IMR-90 (cell line): ENCODE measurements at places on chromosomes 12 and 14. TPM values are rescaled to one million over a fixed set of nuclear protein-coding genes. Genes with fewer than 3 reads are reported as not detected.

DIO2 gene
- total RNA-seq, result 21.7 and 24.2 TPM in 2 replicates

BDKRB2 gene
- total RNA-seq, result 60.5 and 73.1 TPM in 2 replicates

DTX1 gene
- not detected in 2 replicates for total RNA-seq

ASCL1 gene
- total RNA-seq, result not detected in 2 replicates

CEBPE gene
- not detected in 2 replicates for total RNA-seq

ACOT6 gene
- not detected in 2 replicates for total RNA-seq

PRIM1 gene
- total RNA-seq, result 12.0 and 15.3 TPM in 2 replicates

SERPINA1 gene
- total RNA-seq, result 0.54 and 0.56 TPM in 2 replicates

CYP46A1 gene
- under 0.01 and 0.18 TPM in 2 replicates for total RNA-seq

TAS2R46 gene
- total RNA-seq, result 3.3 and 4.7 TPM in 2 replicates

NKX2-1 gene
- total RNA-seq, result not detected in 2 replicates

MIP gene
- total RNA-seq, result not detected in 2 replicates

ZC3H10 gene
- total RNA-seq, result 3.3 and 3.6 TPM in 2 replicates

MAP1LC3B2 gene
- 0.28 TPM in 1 of 2 replicates, not detected in the other for total RNA-seq

SP7 gene
- total RNA-seq, result not detected in 2 replicates

SLC6A12 gene
- not detected in 2 replicates for total RNA-seq

ACSS3 gene
- total RNA-seq, result 1.4 and 2.0 TPM in 2 replicates

SLC5A8 gene
- total RNA-seq, result not detected in 2 replicates

AGAP2 gene
- 0.18 and 0.28 TPM in 2 replicates for total RNA-seq

TBK1 gene
- 9.9 and 25.3 TPM in 2 replicates for total RNA-seq

GSG1 gene
- total RNA-seq, result 2.5 and 2.9 TPM in 2 replicates

DIO3 gene
- not detected in 2 replicates for total RNA-seq

KRT80 gene
- 0.54 and 0.56 TPM in 2 replicates for total RNA-seq

CCER1 gene
- not detected in 2 replicates for total RNA-seq

HNF1A gene
- total RNA-seq, result under 0.01 TPM in 1 of 2 replicates, not detected in the other

HOTAIR gene
- not detected in 2 replicates for total RNA-seq

PROX2 gene
- not detected in 2 replicates for total RNA-seq

CLEC6A gene
- total RNA-seq, result not detected in 2 replicates

CCDC184 gene
- total RNA-seq, result under 0.01 and 0.18 TPM in 2 replicates

FBXL14 gene
- 4.7 TPM in 2 replicates for total RNA-seq

TAS2R43 gene
- 0.90 and 1.9 TPM in 2 replicates for total RNA-seq

C14orf180 gene
- not detected in 2 replicates for total RNA-seq

PARP11 gene
- total RNA-seq, result 1.7 and 1.8 TPM in 2 replicates

ANKRD33 gene
- total RNA-seq, result under 0.01 TPM in 1 of 2 replicates, not detected in the other

FAIM2 gene
- total RNA-seq, result 0.72 and 0.83 TPM in 2 replicates

TMPRSS12 gene
- total RNA-seq, result not detected in 2 replicates

ANO2 gene
- 0.28 TPM in 1 of 2 replicates, not detected in the other for total RNA-seq

SERPINA5 gene
- total RNA-seq, result not detected in 2 replicates

GARIN6 gene
- not detected in 2 replicates for total RNA-seq

PNMA1 gene
- total RNA-seq, result 6.5 and 7.5 TPM in 2 replicates

RTL1 gene
- not detected in 2 replicates for total RNA-seq

TAS2R10 gene
- 0.36 and 1.1 TPM in 2 replicates for total RNA-seq

GLIPR1L1 gene
- total RNA-seq, result not detected in 2 replicates

EIF4B gene
- 671 and 1,144 TPM in 2 replicates for total RNA-seq

PPFIA2 gene
- total RNA-seq, result 0.28 and 1.3 TPM in 2 replicates

KRT82 gene
- total RNA-seq, result not detected in 2 replicates
